Cardiac septum (tissue), 1 donor: ENCODE measurements at places on chromosomes 4 and X.

DNA sequence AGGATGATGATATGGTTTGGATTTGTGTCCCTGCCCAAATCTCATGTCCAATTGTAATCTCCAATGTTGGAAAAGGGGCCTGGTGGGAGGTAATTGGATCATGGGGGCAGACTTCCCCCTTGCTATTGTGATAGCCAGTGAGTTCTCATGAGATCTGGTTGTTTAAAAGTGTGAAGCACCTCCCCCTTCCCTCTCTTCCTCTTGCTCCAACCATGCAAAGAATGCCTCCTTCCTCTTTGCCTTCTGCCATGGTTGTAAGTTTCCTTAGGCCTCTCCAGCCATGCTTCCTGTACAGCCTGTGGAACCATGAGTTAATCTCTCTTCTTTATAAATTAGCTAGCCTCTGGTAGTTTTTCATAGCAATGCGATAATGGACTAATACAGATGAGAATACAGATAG lies 19.7 kb upstream of the ALG13 start:
- DNase-seq, result no peak

- no peak for DNase-seq
Measured at GRCh38 chr4:163048447-163048846, 118.2 kb downstream of the NAF1 start.

DNA sequence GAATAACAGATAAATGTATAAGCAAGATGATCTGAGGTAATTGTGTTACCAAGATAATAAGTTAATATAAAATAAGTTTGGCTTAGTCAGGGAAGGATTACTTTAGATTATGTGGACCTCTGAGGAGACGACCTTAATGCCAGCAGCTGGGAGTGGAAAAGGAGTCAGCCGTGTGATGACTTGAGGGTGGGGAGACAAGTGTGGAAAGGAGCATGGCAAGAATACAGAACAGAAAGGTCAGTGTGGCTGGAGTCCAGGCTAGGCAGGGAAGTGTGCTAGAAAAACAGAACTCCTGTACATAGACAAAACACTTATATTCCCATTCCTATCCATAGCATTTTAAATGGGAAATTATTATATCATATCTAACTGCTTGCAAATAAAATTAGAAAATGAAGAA lies 138.8 kb downstream of the PDLIM5 start:
- DNase-seq, result no peak

GRCh38 chr4:8591626-8592365 lies 769 bp upstream of the CPZ start:
- DNase-seq, result no peak

DNA sequence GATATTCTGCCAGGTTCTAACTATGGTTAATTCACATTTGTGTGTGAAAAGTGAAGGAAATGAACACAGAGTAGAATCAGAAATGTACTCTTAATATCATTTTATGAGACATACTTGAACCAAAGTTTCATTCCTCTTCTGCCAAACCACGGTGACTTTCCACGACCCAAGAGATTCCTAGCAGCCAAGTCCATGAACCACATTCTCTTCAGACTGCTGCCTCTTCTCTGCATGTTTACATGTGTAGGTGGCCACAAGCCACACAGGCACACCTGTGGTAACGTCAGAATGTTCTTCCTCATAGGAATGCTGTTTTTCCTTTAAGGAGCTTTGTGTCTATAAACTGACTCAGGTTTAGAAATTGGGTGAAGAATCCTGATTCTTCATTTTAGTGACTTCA lies 1411.2 kb downstream of the RAPGEF2 start:
- DNase-seq, result no peak

DNA sequence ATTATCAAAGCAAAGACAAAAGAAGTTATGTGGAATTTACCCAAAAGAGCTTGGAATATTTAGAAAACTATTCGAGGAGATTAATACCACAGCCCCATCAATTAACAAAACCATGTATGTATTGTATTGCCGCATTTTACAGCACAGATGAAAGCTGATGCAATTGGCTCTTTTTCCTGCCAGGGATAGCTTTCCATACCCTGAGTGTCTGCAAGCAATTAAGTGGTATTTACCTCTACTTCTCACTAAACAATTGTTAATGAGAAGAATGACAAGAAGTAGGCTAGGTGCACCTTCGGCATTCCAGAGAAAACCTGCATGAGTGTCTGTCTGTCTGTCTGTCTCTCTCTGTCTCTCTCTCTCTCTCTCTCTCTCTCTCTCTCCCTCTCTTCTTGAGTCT lies 219.5 kb downstream of the PAPSS1 start:
- no peak for DNase-seq

DNA sequence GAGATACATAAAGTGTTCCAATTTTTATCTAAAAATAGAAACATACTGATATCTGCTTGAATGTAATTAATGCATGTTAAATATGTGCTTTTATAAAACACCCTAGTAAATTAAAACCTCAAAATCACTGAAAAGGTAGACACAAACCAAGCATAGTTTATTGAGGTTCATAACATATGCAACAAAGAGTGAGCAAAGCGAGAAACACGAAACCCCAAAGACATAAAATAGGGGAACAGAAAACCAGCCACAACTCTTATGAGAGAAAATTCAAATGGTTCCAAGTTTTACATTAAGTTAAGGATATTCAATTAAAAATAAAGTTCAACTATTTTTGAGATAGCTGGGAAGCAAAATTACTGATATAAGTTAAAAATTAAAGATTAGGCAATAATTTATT lies 336.4 kb upstream of the AGA start:
- DNase-seq, result no peak

DNA sequence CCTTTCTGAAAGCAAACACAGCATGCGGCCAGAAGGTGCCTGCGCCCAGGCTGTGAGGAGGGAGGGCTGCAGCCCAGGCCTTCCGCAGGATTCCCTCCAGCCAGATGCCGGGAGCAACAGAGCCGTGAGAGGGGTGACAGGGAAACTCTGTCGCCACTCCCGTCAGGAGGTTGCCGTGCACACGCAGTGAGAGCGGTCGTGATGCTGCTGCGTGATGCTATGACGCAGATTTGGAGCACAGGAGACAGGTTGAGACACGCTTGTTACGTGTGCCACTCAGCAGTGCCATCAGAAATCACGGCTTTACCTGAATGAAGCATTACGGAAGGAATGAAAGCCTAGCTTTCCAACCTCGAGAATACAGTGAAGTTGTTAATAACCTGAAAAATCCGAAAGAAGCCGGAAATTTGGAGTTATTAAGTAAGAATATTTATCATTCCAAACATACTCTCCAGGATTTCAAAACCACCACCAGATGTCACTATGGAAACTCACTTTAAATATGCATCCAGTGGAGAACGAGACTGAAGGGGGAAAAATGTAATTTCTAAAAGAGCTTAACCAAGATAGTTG lies 54.4 kb downstream of the FAT1 start:
- DNase-seq, result no peak

GRCh38 chrX:41664375-41664901 lies 24.3 kb upstream of the GPR34 start:
- no peak for DNase-seq

DNA sequence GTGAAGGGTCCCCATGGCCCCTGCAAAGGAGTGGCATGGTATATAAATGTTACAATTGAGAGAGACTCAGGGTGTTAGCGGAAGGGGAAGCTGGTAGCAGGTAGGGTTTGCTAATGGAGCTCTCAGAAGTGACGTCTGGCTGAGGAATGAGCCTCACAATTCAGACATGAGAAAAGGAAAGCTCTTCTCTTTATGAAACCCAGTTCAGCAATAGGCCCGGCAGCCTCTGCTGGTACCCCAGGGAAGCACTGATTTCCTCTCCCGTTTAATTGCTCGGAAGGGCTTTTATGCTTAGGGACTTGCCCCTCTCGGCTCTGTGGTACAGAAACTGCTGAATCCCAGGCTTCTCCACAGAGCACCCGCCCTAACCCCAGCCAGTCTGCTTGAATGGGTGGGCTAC lies 19.4 kb upstream of the AFAP1 start:
- no peak for DNase-seq

DNA sequence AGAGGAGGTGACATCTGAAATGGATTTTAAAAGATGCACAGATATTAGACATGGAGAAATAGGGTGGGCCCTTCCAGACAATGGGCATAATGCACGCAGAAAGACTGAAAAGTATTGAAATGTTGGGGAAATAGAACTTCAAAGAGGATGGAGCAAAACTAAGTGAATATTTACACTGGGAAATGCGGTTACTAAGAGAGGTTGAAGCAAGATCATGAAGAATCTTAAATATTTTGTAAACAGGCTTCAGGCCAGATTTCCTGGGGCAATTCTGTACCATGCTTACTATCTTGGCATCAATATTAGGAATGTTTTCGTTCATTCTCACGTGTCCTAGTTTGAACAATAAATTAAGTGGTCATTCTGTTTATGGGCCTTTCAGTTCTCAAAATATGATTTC lies 216.3 kb downstream of the ADAMTS3 start:
- DNase-seq, result no peak

DNA sequence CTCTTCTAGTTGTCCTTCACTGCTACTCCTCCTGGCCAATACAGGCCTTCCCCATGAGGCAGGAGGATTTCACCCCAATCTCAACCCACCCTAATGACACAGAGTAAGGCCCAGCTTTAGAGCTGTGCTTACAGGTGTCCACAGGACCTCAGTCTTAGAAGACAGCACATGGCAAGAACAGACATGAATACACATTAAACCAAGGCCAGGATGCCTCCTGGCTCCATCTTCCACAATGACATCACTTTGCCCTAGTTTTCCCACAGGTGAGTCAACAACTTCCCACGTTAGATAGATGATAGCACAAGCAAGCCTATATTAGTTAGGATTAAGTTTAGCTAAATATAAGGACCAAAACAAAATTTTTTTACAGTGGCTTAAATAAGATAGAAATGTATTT lies 63.8 kb upstream of the NOCT start:
- no peak for DNase-seq

DNA sequence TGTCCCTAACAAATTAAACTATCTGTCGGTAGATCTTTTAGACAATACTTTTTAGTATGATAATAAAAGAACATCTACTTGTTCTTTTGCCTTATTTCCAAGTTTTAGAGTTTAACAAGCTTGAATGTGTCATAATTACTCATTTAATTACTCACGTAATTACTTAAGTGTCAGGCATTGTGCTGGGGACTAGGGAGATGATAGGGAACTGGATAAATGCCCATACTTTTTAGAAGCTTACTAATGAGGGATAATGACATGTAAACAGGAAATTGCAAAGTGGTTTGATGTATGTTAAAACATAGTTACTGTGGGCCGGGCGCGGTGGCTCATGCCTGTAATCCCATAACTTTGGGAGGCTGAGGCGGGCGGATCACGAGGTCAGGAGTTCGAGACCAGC lies 158.3 kb downstream of the DMD start:
- no peak for DNase-seq

- no peak for DNase-seq
Measured at GRCh38 chrX:52585892-52586291, 68.8 kb downstream of the SSX7 start.

DNA sequence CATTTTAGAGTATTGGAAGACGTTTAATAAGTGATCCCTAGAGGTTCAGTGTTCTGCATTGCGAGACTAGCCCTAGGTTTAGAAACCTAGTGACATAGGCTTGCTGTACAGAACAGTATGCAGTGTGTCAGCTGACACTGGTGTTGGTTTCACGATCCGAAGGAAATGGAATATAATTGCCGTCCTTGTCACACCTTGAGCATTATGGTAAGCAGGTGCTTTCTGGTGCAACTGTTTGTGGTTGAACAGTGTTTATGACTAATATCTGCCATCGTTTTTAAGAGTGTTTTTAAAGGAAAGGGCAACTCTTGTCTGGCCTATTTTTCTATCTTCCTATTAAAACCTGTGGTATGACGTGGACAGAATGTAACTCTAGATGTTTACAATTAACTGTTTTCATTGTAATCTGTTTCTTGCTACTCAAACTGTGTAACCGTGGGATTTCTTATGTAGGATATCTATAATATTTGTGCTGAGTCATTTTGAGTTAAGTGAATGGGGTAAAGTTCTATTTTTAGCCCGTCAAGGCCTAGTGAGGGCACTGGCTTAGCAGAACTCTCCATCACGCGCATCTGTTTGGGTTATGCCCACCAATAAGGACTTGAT lies 53.8 kb upstream of the TBC1D14 start:
- DNase-seq, result no peak
